Lung microvascular endothelial cell (primary cell): ENCODE measurements at places on chromosomes 1 and 21. TPM values are rescaled to one million over a fixed set of nuclear protein-coding genes. Genes with fewer than 3 reads are reported as not detected.

- no peak for DNase-seq
Observed at GRCh38 chr21:19489930-19490329, 1086.3 kb upstream of the TMPRSS15 start.

DNA sequence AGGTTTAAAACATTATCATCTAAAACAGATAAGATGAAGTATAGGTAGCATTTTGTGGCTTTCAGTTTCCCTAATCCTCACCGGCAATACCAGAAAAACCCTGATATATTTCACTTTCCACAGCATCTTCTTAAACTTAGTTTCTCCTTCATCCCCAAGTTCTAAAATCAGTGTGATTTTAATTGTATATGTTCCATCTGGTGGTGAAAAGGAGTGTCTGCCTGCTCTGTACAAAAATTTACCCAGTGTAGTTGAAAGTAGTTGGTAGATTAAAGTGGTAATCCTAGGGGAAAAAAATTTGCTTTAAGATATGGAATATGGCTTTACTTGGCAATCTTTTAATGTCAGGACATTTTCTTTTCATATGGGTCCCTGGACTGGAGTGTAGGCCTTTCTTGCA lies 74.3 kb downstream of the CEP350 start:
- DNase-seq = no peak

DNA sequence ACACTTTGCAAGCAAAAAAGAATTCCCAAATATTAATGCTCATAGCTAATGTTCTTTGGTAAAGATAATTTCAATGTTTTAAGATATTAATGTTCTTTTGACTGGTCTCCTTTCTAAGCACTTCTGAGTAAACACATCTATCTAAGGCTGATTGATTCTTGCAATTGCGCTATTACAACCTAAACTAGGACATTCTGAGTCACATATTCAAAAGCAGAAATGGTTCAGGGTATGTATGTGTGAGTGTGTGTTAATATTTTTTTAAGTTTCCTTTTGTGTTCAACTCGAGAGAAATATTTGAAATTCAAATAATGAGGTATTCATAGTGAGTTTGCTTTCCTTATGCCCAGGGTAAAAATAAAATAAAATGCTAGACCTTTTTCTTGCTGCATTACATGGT lies 203.6 kb upstream of the GRIK3 start:
- DNase-seq = no peak

DNA sequence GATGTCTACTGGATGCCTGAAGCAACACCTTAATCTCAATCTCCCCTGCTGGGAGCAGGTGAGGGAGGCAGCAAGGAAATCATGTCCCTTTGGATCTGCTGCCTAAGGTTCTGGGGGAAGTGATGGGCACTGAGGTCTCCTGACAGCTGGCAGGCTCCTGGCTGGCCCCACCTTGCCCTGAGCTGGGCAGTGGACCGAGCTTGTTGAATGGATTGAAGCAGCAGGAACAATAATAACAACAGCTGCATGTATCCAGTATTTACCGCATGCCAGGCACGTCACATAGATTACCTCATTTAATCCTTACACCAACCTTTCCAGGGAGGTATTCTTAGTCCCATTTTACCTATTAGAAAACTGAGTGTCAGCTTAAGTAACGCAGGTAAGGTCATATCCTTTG lies 133.9 kb downstream of the PLXNA2 start:
- DNase-seq = no peak

- peak; percentile 72 for DNase-seq
Observed at GRCh38 chr1:22428672-22429071, 23.0 kb upstream of the ZBTB40 start.

DNA sequence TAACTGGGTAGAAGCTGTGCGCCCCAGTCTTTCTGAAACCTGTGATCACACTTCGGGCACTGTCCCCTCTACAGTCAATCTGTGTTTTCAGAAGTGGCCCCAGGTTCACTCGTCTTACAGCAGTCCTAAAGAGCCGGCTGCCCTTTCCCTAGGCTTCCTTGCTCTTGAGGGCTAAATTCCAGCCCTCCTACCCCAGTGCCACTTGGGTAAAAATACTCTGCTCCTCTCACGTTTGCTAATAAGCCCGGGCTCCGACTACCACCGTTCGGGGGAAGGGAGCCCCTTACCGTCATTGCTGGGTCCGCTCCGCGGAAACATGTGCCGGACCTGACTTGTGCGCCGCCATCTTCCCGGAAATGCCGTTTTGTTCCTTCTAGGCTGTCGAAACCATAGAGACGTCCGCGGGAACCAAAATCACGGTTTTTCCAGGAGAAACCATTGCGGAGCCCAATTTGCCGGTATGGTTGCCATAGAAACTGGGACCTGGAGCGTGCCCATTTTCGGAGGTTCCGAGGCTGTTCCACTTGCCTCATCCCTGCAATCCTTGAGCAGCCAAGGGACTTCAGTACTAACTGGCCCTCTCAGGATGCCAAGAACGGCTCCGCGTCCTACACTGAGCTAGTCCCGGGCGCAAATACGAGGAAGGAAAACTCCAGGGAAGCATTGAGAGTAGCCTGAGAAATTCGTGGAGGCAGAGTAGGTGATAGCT lies at the start of gene GPATCH4:
Gene GPATCH4 (minus strand): TSS at position 358 of the 709 bp plus-strand sequence.
- DNase-seq = peak; percentile 89

GRCh38 chr1:226697929-226698544 lies 41.0 kb downstream of the ITPKB start:
- no peak for DNase-seq

The SPATA17 gene
- not detected in 2 replicates for total RNA-seq

The GJA8 gene
- not detected in 2 replicates for total RNA-seq

The ZNF691 gene
- total RNA-seq = 4.6 and 8.1 TPM in 2 replicates
